ENCODE measurements at places on chromosomes 4 and X.

- DNase-seq: no peak
Observed at GRCh38 chr4:153757407-153757806, 2.4 kb downstream of the RNF175 start.

GRCh38 chr4:54433686-54434085 lies 204.6 kb downstream of the PDGFRA start:
- no peak for DNase-seq

GRCh38 chr4:77432717-77433417 lies 172.8 kb upstream of the CXCL13 start:
- DNase-seq: no peak

DNA sequence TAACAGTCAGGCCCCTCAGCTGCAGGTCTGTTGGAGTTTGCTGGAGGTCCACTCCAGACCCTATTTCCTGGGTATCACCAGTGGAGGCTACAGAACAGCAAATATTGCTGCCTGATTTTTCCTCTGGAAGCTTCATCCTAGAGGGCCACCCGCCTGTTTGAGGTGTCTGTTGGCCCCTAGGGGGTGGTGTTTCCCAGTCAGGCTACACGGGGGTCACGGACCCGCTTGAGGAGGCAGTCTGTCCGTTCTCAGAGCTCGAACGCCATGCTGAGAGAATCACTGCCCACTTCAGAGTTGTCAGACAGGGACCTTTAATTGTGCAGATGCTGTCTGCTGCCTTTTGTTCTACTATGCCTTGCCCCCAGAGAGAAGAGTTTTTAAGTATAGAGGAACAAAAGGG lies 160.8 kb downstream of the DKK2 start:
- DNase-seq: no peak

DNA sequence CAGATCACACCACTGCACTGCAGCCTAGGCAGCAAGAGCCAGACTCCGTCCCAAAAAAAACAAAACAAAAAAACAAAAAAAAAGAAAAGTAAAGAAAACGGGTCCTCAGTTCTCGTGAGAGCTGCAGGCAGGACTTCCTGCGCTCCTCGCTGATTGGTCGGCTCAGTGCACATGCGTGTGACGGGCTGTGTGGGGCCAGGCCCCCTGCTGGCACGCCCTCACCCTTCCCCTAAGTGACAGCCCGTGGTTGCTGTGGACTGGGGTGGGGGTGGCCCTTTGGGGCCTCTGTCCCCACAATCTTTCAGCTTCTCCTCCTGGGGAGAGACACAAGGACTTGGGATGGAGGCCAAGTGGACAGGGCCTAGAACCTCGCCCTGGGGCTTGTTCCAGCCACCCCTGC lies at the start of gene FAM9B:
FAM9B (minus strand) TSS at position 139 of the 400 bp plus-strand sequence. CDS start 1,141 bp downstream, outside the sequence.
- DNase-seq: no peak

DNA sequence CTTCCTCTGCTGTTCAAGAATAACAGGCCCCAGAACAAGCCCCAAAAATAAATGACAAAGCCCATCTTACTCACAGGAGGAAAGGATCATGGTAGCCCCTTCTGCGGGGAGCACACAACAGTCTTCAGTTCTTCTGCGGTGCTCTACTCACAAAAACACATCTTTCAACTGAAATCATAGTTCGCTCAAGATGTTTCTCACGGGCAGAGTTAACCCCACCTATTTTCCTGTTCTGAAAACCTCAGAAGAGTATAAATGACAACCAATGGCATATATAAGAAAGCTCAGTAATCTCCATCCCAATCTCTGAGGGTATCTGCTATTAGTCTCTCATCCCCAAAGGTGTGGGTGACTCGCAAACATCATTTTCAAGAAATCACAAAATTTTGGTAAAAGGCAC lies at the start of gene TXK:
TXK (minus strand) TSS at position 170 of the 400 bp plus-strand sequence; CDS start at position 90, 80 bp downstream.
- DNase-seq: peak; percentile 70

GRCh38 chr4:90127223-90127705 lies at the start of gene CCSER1:
CCSER1 (plus strand) TSS chr4:90127394.
- DNase-seq: peak; percentile 45

DNA sequence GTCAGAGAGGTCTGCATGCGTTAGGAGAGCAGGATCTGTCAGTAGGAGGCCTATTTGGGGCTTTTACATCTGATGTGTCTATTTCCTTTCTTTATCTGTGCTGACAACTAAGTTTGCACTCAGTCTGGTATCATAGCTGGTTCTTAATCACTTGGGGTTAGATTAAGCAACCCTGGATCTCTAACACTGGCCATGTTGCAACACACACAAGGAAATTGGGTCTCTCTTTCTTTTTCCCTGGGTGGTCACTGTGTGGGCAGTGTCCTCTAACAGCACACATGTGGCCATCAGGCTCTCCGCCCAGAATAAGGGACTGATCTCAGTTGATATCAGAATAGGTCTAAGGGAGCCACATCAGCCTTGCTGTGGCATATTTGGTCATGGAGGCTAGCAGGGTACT lies 38.9 kb downstream of the IGFBP7 start:
- DNase-seq: no peak

DNA sequence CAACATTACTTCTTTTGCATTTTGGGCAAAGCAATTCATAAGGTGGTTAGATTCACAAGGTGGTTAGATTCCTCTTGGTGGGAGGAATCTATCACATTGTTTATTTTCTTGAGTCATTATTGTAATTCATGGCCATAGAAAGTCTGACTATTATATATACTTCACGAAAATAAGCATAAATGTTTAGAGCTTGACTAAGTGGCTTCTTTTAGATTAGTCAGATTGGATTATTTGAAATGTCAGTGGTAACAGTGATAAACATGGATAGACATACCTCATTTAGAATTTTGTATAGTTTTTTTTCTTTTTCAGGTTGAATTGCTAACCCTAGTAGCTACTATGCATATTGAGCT lies 24.9 kb upstream of the DYNLT3 start:
- DNase-seq: no peak

GRCh38 chr4:108148316-108148715 lies 20.4 kb downstream of the LEF1 start:
- peak; percentile 32 for DNase-seq

- DNase-seq: no peak
Observed at GRCh38 chr4:65023883-65024670, 614.8 kb upstream of the TECRL start.

DNA sequence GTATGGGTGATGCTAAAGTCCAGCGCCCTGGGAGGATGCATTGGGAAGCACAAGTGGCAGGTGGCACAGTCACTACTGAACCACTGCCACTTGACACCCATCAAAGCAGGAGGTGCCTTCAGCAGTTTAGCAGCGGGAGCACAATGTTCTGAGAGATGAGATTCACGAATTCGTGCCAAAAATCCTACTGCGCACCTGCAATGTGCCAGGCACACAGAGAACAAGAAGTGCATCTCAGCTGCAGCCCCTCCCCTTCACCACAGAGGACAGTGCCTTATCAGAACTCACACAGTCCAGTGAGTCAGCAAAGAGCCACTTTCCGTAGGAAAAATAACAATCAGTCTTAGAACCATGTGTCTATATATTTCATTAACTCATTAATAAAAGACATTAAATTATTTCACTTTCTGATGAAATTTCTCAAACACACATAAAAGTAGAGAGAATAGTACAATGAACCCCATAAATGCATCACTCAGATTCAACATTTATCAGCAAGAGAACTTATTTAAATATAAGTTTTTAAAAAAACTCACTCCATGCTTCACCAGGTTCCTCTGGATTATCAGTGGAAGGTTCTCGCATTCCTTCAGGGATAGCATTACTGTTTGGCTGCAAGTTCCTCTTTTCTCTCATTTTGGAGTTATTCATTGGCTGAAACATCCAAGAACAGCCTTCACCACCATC lies 47.0 kb downstream of the BEND2 start:
- DNase-seq: no peak

GRCh38 chrX:68808686-68809357 lies 20.0 kb upstream of the EFNB1 start:
- no peak for DNase-seq

- no peak for DNase-seq
Observed at GRCh38 chr4:121421594-121421993, 40.8 kb upstream of the QRFPR start.

All from CD4-positive, alpha-beta T cell treated with Interleukin-2 at 100 ng/mL for 4 hours (primary cell).